Right forelimb (tissue), 1 donor: ENCODE measurements at places on chromosomes 16 and 17.

DNA sequence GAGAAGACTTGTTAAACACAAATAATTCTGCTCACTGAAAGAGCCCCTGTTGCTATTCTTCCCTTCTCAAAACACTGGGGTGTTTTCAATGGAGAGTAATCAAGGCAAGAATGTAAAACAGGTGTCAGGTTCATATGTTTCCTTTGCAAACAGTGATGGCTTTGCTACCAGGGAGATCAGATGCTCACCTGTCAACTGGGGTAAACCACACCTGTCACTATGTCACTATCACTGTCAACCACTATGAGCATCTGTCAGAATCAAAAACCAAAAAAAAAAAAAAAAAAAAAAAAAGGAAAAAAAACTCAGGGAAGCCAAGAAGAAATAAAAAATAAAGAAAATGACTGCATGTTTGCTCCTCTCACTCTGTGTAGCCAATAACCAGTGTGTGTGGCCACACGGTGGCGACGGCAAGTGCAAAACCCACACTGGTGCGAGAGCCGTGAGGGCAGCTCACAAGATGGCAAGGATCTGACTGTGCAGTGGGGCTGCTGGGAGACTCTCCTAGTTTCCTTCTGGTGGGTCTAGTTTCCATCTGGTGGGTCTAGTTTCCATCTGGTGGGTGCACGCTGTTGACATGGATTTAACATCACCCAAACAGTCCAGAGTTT, 22.7 kb downstream of the USP22 start:
- no peak for DNase-seq

DNA sequence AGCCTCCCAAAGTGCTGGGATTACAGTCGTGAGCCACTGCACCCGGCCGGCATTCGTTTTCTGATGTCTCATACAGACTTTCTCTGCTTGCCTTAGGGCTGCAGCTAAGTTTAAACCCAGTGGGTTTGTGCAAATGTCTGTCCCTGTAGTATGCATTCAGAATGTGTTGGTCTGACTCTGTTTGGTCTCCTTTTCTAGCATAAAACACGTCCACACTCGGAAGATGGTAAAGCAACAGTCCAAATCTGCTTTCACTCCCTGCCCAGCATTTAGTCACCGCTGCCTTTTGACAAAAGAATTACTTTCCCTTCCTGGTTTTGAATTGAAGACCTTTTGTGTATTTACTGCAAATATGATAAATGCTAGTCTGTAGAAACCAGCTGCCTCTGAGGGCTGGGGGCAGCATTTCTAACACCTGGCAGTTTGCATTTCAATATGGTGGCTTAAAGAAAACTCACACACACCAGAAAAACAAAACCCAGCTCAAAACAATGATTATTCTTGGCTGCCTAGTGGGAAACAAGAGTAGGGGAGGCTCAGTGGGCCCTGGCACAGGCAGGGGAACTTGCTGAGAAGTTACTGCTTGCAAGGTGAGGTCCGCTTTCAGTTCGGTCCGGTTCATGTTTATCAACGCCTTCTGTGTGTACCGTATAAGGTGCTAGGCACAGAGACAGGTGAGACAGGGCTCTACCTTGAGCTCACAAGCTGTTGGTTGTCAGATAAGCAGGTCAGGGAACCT, 56.9 kb downstream of the MSI2 start:
- DNase-seq, result no peak

DNA sequence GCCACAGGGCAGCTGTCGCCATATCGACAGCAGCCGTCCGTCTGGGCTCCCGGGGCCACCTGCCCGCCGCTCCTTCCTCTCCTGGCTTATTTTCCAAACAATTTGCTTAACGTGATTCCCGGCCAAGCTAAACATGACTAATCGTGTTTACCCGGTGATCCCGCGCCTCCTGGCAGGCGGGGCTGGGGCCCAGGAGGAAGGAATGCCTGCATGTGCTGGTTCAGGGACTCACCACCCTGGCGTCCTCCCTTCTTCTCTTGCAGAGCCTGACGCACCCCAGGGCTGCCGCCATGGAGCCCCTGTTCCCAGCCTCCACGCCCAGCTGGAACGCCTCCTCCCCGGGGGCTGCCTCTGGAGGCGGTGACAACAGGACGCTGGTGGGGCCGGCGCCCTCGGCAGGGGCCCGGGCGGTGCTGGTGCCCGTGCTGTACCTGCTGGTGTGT, 6.1 kb downstream of the SSTR5 start:
- no peak for DNase-seq

DNA sequence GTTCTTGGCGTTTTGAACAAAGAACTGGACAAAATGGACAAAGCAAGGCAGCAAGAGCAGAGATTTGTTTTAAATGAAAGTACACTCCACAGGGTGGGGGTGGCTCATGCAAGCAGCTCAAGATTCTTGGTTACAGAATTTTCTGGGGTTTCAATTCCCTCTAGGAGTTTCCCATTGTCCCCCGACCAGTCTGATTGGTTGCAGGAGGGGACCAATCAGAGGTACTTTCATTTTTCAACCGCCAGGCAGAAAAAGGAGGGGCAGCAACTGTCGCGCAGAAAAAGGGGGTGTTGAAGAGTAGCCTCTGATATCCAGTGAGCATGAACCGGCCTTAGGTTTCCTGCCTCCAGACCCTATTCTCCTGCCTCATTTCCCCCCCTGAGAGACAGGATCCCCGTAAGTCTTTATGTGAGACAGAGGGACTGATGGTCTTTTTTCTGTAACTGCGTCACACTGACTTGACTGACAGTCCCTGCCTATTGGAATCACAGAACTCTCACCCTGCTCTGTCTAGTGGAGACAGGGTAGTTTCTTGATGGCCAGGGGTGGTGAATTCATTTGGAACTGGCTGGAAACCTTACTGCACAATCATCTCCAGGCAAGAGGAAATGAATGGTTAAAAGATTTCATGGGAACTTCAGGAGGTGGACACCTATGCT, 59.4 kb upstream of the ALOX12 start:
- no peak for DNase-seq

- no peak for DNase-seq
Measured at GRCh38 chr16:72891291-72892227, 156.4 kb downstream of the ZFHX3 start.

DNA sequence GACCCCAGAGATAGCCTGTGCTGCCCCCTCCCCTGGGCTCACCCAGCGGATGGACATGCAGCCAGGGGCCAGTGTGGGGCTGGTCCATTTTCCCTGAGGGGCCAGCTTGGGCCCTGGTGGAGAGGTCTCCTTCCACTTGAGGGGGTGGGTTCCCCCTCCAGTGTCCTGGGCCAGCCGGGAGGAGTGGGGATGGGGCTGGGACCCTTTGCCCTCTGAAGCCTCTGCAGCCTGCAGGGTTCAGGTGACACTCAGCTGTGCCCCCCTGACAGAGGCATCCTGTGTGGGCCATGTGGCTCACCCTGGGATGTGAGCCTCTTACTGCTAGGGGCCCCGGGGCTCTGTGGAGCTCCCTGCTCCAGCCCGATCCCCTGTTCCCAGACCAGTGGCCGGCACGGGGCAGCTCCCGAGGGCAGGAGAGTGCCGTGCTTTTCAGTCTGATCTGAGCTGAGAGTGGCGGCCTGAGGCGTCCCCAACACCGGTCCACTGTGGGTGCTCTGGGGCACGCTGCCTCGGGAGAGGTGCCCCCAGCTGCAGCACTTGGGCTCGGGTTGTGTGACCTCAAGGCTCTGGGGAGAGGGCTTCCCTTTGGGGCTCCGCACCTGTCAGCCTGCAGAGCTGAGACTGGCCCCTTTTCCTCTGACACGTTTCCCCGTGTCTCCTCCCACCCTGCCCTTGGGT, 439 bp upstream of the GNG13 start:
- DNase-seq, result no peak

DNA sequence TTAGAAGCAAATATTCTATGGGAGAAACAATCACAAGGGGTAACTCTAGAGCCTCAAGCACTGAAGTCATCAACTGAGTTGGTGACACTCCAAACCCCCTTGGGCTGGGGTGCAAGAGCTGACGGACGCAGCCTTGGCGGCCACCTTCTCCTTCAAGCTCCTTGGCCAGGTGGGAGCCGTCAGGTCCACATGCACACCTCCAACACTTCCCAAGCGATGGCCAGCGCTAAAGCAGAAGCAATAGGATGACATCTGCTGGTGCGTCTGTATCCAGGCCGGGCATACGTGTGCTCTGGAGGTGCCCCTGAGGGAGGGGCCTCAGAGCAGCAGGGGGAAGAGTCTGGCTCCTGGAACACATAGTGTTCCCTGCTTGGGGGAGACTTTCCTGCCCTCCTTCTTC, 12.2 kb upstream of the FOXJ1 start:
- no peak for DNase-seq

DNA sequence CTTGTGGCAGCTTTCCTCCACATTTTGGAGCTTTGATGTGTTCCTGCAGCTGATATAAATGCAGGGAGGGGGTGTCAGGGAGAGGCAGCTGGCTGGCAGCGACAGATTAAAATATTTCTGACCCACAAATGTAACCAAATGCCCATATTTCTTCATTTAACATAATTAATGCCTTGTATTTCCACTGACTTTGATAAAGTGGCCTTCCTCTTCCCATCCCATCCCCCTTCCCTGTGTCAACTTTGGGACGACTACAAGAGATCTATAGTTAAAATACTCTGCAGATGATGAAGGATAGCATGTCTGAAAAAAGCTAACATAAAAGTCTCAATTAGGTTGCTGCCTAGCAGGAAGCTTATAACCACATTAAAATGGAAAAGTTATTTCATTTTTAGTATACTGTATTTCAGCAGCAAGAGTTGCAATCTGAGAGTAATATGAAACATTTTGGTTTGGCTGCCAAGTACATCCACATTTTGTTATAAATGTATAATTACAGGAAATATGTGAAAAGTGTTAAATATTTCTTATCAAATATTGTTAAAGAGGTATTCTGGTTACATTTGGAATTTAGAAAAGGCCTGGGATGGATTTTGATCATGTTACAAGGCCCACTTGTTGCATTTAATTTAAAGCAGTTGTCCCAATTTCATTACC, 238.7 kb upstream of the TBX2 start:
- no peak for DNase-seq

DNA sequence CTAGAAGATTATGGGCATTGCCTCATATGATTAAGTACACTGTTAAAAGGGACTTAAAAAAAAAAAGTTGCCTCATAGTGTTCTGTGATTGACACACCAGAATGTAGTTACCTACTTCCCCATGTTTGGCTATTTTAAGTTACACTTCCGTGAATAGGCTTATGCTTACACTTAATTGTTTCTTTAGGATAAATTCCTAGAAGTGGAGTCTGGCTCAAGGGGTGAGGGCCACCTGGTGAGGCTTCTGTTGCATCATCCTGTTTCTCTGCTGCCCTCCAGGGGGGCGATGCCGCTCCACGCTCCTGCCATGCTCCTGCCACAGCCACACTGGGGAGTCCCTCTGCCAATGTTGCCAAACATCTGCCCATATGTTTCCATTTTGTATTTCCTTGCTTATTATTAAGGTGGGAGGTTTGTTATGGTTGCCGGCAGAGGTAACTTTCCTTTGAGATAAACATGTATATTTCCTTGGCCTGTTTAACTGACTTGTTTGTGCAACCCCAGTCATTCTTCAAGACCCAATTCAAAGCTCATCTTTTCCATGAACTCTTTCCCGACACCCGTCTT, 73.1 kb downstream of the KSR1 start:
- DNase-seq, result no peak

DNA sequence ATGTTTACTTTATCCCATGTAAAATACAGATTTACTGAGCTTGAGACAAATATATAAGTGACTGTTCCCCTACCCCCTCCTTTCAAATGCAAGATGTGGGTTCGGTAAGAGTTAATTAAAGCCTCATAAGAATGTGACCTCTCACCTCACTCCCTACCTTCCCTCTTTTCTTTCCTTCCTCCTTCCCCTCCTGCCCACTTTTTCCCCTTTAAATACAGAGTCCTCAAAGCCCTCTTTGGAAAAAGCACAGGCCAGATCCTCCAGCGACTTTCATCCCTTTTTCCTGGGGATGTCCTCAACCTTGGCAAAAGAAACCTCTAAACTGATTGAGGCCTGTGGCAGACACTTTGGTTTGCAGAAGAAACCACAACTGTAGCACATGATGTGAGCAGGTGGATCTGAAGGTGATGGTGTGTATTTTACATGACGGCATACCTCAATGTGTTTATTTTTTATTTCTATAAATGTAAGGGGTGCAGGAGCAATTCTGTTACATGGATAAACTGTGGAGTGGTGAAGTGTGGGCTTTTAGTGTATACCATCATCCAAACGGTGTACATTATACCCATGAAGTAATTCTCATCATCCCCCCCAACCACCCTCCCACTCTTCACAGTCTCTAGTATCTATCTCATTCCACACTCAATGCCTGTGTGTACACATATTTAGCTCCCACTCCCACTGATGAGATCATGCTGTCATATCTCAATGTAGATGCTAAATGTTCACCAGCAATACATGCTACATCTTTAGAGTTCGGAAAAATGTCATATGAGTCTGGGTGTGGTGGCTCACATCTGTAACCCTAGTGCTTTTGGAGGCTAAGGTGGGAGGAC, 77.7 kb downstream of the XYLT1 start:
- DNase-seq, result no peak

DNA sequence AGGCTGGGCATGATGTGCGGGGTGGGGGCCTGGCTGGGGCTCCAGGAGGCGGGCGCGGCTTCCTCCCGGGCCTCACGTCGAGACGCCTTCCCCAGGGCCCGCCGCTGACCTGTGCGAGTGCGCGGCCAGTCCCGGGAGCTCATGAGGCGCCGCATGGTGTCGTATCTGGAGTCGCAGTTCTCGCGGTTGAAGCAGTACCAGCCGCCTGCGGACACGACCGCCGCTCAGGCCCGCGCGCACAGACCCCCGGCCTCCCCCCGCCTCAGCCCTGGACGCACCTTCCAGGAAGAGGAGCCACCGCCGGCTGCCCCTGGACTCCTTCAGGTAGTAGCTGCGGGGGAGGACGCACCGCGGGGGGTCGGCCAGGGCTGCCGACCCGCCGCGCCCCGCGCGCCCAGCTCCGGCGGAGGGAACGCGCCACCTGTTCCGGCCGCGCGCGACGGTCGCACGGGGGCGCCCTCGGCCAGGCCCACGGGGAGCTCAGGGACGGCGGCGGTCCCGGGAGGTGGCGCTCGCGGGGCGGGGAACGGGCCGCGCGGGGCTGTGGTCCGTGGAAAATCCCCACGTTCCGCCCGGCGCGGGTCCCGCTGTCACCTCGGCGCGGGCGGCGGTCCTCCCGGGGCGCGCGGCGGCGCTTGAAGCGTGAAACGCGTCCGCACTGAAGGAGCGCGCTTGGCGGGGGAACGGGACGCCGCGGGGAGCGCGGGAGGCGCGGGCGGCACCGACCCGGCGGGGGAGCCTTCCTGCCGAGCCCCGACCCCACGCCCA, 1.4 kb downstream of the NOTUM start:
- DNase-seq, result peak; percentile 80

DNA sequence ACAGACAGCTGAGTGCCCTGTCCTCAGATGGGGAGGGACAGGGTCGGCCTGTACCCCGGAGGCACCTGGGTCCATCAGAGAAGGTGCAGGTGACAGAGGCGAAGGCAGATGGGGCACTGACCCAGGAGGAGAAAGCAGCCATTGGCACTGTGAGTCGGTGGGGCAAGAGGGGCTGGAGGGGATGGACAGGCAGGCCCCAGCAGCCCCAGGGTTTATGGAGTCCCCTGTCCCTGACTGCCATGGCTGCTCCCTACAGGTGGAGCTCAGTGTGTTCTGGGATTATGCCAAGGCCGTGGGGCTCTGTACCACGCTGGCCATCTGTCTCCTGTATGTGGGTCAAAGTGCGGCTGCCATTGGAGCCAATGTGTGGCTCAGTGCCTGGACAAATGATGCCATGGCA, 32.1 kb downstream of the ANKRD40 start:
- no peak for DNase-seq
